ENCODE measurements at places on chromosomes 4 and X.

- no peak for DNase-seq
Observed at GRCh38 chrX:111869639-111870034, 6.3 kb upstream of the TRPC5OS start.

DNA sequence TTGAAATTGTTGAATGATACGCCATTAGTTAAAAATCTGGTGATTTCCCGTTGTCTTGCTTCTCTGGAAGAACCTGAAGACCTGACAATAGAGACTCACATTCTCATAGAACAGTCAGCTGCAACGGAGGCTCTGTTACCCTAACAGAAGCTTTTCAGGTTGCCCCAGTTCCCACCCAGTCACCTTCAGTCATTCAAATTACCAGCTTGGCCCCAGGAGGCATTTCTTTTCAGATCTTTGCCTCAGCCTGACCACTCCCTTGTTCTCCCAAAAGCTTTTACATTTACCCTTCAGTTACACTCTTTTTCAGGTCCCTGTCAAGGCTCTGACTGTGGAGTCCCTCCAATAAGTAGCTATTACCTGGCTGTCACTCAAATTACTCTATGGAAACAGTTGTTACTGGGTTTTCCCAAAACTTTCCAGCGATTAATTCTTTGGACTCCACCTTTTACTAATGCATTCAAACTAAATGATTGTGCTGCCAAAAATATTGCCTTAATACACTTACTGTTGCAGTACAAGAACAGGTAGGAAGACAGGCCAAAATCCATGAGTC is 162.2 kb upstream of the FTHL17 start:
- DNase-seq, result no peak

DNA sequence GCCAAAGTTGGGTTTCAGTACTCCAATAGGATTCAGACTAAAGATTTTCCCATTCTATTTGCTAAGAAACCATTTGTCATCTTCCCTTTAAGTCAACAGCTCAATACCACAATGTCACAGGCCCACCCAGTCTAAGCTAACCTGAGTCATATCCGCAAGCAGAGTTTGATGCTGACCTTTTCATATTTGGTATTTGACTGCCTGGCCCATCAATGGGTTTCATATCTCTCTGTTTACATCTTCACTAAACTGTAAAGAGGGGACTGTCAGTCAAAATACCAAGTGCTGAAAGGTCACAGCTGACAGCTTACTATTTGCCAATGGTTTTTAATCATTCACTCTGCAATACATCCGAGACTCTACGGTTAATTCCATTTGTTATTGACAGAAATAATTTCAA is 707.5 kb upstream of the ACTRT1 start:
- no peak for DNase-seq

DNA sequence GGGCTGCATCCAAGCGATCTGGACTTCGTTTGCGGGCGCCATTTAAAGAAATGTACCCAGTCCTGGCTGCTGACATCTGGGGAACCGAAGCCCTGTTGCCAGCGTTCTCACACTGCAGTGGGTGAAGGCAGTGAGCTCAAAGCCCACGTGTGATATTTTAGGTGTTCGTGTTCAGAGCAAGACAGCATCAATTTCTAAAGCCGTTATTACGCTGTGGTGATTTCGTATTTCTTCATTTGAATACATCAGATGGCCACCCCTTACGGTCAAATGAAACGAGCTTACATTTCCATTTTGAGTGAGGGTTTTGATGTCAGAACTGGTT is 376 bp upstream of the C4orf36 start:
- no peak for DNase-seq

GRCh38 chrX:47172971-47173792 is 20.4 kb upstream of the UBA1 start:
- no peak for DNase-seq

DNA sequence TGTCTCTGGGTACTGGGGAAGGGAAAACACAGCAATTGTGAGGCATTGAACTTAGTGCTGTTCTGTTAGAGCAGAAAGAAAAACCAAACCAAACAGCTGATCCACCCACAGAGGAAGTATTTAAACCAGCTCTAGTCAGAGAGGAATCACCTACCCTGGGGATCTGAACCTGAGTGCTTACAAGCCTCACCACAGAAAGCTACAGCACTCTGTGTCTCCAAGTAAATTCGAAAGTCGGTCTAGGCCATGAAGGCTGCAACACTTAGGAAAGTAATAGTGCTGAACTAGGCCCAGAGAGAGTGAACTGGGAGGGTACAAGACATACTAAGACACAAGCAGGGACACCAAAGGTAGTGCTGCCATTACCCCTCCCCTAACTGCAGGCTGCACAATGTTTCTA is 142.2 kb upstream of the CXorf51A start:
- no peak for DNase-seq

DNA sequence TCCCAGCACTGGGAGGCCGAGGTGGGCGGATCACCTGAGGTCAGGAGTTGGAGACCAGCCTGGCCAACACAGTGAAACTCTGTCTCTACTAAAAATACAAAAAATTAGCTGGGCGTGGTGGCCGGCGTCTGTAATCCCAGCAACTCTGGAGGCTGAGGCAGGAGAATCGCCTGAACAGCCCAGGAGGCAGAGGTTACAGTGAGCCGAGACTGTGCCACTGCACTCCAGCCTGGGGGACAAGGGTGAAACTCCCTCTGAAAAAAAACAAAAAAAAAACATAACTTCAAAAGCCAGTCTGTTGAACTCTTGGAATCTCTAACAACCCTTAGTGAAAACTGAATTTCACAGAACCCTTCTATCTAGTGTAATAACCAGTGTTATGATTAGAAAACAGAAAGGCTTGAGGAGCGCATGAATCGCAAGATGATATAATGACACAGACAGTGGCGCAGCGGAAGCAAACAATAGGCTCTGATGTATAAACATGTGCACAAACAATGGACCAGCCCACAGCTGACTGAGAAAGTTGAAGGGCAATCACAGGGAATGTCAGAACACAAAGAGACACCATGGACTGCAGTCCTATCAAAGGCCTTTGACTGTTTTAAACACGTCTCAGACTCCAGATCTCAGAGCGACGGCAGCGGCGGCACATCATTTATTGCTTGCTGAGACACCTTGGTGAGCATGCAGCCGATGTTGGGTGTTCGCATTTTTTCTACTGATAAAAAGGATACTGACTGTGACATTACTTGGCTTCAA is 81.6 kb downstream of the NSUN7 start:
- no peak for DNase-seq

- DNase-seq, result no peak
Observed at GRCh38 chr4:83582289-83582785, 46.4 kb downstream of the GPAT3 start.

GRCh38 chr4:98680806-98681205 is 22.4 kb upstream of the TSPAN5 start:
- no peak for DNase-seq

DNA sequence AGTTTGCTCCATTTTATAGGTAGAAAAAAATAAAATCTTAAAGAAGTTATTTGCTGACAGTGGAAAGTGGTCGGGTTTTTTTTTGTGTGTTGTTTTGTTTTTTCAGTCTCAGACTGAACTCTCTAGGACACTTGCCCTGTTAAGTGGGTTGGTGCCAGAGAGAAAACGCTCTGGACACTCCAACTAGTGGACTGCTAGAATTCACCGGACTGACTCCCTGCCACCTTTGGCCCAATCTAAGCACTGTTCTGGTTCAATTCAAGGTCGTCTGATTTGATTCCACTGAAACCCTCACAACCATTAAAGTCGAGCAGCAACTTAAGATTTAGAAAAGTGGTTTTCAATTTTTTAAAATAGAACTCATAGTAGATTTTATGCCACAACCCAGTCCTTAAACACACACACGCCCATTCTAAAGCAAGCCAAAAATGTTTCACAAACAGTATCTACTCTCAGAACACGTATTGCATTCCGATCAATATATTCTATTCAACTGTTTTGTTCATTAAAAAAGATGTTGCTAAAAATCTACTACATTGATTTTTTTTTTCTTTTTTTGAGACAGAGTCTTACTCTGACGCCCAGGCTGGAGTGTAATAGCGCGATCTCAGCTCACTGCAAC is 27.3 kb downstream of the RWDD4 start:
- DNase-seq, result no peak

DNA sequence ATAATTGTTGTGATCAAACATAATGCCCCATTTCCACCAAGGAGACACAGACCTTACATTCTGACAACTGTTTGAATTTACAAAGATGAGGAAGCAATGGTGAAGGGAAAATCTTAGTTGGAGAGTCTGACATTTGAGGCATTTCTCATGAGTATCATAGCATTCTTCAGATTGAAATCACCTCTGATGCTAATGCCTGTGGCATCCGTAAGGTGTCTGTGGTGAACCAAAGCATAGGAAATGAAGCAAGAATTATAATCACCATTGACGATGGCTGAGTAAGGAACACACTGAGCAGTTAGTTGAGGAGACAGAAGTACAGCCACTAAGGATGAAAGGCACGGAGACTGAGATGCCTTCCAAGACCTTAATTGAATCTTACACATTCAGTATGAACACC is 575.7 kb downstream of the TRIML1 start:
- no peak for DNase-seq

GRCh38 chr4:87209696-87210095 is 10.7 kb downstream of the KLHL8 start:
- no peak for DNase-seq

- no peak for DNase-seq
Observed at GRCh38 chrX:106009145-106009544, 29.4 kb downstream of the SERPINA7 start.

Measured in activated CD8-positive, alpha-beta memory T cell treated with anti-CD3 and anti-CD28 coated beads, Interleukin-2, amount 50 U/mL, for 4 hours (primary cell).